Right cardiac atrium (tissue), 5 donors: ENCODE measurements at places on chromosomes 16 and 17. TPM values are rescaled to one million over a fixed set of nuclear protein-coding genes. Genes with fewer than 3 reads are reported as not detected.
A peak's percentile ranks its signal among the peaks of the same experiment; 100 is the strongest.

GRCh38 chr16:56424791-56425438 lies 430 bp downstream of the AMFR start:
- peak; percentile 71 for DNase-seq

GRCh38 chr17:22717211-22717610 lies 1024.9 kb downstream of the KCNJ18 start:
- no peak for DNase-seq

- DNase-seq, result no peak
Measured at GRCh38 chr17:2996810-2997670, 66.4 kb downstream of the OR1D5 start.

Gene AATK
- 15.4 TPM for total RNA-seq

DNA sequence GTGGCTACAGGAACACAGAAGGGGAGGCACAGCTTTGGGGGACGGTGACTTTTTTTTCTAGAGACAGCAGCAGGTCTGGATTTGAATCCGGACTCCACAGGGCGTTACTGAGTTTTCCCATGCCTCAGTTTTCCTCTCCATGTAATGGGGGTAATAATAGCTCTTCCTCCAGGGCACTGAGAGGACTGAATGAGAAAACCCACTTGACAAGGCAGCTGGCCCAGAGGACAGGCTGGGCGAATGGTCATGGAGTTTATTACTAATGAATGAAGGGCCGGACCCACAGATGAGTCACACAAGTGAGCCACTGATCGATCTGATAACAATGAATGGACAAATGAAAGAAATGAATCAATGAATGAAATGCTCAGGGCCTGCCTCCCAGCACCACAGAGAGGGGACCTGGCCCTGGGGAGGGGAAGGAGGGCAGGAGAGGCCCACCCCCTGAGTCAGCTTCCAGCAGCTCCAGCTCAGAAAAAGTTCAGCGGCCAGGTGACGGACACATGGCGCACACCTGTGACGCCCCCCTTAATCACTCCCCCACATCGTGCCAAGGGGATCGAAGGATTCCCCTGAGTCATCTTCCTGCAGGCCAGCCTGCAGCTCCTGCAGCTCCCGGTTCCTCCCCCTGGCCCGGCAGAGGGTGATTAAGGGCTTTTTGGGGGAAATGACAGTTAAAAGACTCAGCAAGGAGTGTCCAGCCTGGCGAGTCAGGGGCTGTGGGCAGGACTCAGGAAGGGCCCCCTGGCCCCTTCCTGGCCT lies 54.3 kb downstream of the SOCS1 start:
- no peak for DNase-seq

Gene EPX
- total RNA-seq, result not detected

- DNase-seq, result peak; percentile 43
Measured at GRCh38 chr16:3690980-3691720, 26.2 kb downstream of the TRAP1 start.
